ENCODE measurements at places on chromosomes 3 and 15.

GRCh38 chr15:65653801-65654521, 32.2 kb downstream of the SLC24A1 start:
- DNase-seq = no peak

DNA sequence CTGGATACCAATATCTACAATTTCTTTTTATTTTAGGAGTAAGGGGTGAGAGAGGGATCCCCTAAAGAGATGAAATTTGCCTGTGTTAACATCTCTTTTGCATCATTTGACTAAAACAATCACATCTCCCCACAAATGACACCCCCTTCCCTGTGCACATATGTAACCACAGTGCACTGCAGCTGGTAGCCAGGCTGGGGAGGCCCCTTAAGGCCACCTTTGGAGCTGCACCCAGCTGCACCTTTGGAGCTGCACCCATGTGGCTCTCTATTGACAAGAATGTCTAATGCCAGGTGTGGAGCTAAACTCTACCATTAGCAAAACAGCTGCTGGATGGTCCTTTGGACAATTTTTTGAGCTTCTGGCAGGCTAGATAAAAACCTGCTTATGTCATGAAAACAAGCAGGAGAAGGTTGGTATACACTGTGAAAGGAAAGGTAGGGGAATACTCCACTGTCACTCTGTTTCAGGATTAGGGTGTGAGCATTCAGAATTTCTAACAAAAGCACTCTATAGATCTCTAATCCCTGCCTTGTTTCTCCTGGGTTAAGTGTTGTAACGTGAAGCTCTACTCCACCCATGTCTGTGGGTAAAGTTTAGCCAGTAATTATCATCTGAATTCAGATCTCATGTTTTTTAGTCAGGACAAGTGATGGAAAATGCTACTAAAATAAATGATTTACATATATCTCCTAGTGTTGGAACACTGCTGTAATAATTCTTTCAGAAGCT, 52.1 kb downstream of the TFG start:
- DNase-seq = no peak

GRCh38 chr15:28098360-28098765, 752 bp downstream of the OCA2 start:
- DNase-seq = no peak

DNA sequence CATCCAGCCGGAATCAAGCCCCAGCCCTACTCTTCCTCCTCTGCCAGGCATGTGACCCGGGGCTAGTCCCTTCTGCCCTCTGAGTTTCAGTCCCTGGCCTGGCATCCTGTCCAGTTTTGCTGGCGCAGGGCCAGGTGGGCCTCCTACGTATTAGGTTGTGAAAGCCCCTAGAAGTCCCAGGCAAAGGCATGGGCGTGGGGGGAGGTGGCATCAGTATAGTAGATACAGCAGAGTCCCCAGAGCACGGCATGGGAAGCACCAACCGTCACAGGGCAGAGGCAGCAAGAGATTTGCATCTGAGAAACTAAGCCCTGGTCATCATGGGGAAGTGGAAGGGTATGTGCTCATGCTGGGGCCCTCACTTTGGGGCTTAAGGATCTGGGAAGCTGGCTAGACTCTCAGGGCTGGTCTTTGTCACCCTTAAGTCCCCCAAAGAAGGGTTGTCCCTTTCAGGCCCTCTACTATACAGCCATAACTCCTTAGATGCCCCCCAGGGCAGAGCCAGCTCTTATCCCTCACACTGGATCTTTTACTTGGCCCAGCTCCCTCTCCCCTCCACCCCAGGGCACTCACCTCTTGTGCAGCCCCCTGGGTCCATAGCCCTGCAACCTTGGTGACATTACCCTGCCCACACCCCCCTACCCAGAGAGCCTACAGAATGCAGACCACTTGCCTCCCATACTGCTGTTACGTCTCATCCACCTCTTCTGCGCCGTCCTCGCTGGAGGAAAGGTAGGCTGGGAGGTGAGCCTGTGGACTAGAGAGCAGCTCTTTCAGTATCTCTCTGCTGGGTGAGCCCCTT, 11.3 kb downstream of the NBEAL2 start:
- no peak for DNase-seq

DNA sequence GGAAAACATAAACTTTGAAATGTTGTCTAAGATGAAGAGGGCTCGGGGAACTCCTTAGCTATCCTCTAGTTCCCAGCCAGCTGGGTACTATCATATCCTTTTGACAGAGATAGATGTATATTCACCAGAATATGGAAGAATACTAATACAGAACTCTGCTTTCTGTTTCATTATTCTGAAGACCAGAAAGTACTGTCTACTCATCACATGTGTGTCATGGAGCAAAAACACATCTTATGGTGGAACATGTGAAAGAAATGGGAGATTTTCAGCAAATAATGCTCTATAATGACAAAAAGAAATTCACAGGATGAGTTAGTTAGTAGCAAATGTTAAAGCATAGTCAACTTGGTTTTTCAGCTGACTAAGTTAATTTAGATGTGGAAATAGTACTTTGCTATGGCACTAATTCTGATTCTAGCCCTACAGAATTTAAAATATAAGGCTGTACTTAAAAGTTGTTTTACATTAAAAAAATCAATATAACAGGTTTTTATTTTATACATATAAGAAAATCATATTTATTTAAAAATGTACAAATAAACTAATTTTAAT, 16.5 kb downstream of the ISL2 start:
- no peak for DNase-seq

DNA sequence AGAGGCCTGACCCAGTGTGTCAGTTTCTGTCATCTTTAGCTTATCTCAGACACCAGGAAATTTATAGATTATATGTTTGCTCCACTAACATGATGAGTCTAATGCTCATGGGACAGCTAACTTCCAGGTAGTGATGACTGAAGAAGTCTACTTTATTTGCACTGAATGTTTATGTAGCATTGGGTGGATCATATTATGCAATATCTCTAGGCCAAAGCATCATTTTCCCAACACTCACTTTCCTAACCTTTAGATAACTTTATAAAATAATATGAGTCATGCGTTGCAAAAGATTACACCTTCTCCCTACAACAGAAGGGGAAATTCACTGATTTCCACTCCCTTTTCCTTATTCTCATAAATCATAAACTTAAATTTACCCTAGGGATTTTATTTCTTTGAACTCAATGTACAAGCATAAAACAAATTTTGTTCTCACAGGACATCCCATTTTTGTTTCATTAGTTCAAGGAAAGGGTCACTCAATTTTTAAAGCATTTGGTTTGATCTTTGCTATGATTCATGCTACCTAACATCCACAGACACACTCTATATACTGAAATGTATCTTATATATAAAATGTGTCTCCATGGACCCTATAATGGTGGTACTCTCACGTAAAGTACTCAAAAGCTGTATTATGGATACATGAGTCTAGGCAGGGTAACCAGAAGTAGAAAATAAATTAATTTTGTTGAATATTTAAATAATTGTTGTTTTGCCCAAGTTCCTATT, 225.2 kb downstream of the WDR72 start:
- no peak for DNase-seq

DNA sequence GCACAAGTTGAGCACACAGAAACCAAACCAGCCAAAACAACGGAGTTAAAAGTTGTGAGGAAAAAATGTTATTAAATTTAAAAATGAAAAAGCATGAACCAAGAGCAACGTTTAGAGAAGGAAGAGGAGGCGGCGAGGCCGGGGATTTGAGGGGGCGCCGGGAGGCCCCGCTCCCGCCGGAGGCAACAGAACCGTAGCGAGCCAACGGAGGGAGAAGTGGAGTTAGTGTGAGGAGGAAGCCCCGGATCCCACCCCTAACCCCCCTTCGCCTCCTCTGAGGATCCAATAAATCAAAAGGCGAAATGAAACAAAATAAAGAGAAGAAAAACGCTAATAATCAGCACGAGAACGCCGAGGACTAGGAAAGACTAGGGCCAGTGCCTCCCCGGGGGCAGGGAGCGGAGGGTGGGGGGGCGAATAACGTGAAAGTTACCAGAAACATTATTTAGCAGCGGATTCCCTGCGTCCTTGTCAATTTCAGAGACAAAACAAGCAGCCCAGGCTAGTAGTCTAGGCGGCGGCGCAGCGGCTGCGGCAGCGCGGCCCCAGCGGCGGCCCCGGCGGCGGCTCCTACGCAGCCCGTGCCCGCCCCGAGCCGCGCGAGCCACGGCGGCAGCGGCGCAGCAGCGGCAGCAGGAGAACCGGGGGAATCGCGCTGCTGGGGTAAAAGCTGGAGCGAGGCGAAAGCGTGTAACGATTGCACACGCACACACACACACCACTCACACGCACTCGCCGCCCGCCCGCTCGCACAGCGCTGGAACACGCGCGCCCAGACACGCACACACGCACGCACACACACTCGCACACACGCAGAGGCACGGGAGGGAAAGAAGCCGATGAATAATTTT, 1.7 kb downstream of the MEIS2 start:
- no peak for DNase-seq

GRCh38 chr3:69739204-69740102, at the start of gene MITF:
Gene MITF, plus strand, starts transcription at chr3:69739464. Its CDS starts 134 bp downstream, at chr3:69739598.
- no peak for DNase-seq

GRCh38 chr3:129575997-129576384, 30.5 kb downstream of the PLXND1 start:
- DNase-seq = no peak

DNA sequence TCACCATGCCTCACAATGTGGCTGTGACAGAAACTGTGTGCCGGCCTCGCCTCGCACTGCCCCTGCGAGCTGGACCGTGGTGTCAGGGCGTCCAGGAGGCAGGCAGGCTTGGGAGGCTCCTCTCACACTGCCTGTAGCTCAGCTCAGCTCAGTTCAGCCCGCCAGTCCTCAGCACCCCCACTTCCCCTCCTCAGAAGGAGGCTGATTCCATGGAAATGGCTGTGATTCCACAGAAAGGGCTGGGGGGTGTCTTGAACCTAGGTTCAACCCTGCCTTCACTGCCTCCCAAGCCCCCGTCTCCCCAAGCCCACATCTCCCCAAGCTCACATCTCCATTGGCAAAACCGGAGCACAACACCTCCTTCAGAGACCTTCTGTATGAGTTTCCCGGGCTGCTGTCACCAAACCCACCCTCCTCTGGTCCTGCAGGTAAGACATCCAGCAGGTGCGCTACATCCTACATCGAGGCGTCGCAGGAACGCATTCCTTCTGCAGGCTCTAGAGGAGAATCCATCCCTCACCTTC, 94.0 kb downstream of the OCA2 start:
- DNase-seq = no peak

Data from NK-92 treated with Interleukin-12 subunit alpha and Interleukin-12 subunit beta, amount 100 ng/mL, for 24 hours (cell line).